Kidney (tissue), 22 donors: ENCODE measurements at places on chromosomes 1 and 21. TPM values are rescaled to one million over a fixed set of nuclear protein-coding genes. Genes with fewer than 3 reads are reported as not detected.

The MTARC2 gene
- 28.6 TPM for total RNA-seq

DNA sequence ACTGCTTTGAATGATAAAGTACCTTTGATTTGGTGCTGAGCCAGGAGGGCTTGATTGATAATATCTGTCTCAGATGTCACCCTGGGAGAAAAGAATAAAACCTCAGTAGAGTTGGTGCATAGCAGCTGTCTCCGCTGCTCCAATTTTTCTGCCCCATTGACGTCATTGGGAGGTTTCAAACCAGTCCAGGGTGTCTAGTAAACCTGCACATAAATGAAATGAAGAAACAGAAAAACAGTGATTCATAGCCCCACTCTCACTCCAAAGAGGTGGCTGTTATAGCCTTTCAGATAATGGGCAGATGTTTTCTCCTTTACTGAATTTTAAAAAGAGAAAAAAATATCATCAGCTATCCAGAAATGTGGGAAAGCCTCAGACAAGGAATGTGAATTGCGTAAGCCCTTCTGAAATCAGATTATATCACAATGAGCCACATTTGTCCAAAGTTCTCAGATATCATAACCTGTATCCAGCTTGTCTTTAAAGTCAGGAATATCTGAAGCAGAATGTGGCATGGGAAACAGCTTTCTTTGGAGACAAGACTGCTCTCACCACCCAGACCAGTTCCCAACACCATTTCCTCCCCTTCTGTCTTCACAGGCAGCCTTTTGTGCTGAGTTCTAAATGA lies 351.3 kb upstream of the SGIP1 start:
- H3K4me3 ChIP-seq: no peak overlapping the region
- DNase-seq: no peak
- H3K36me3 ChIP-seq: no peaks in the 10 kb centered on the region
- H3K27ac ChIP-seq: no peak overlapping the region
- H3K4me1 ChIP-seq: no peaks in the 10 kb centered on the region

The PRAMEF9 gene
- total RNA-seq: not detected

The FAAH gene
- total RNA-seq: 39.3 TPM

- DNase-seq: no peak
- no peaks in the 10 kb centered on the region for H3K27me3 ChIP-seq
These were observed 92.1 kb downstream of the LRRC8C start for GRCh38 chr1:89725011-89725370.

GRCh38 chr1:1996207-1996651 lies 7.4 kb downstream of the CFAP74 start:
- H3K27ac ChIP-seq: no peak overlapping the region
- H3K27me3 ChIP-seq: no peaks in the 10 kb centered on the region
- no peaks in the 10 kb centered on the region for H3K36me3 ChIP-seq

DNA sequence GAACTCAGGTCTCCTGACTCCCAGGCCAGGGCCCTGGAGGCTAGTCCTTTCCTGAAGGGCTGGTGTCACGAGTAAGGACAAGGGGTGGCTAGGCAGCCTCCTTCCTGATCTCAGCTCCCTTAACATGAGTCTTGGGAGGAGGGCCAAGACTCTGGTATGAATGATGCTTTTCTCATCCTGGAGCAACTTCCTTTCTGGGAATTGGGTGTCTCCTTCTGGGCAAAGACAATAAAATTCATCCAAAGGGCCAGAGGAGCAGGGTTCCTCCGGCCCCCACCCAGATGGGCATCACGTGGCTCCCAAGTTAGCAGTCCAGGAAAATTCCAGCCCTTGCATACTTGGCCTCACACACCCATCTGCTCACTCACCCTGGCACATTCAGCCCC lies at the start of gene FAM167B:
FAM167B (plus strand) TSS at position 335 of the 386 bp plus-strand sequence. CDS start 200 bp downstream, outside the sequence.
- H3K27me3 ChIP-seq: no peaks in the 10 kb centered on the region
- no peaks in the 10 kb centered on the region for H3K36me3 ChIP-seq
- peaks cover 9% of the 10 kb centered on the region for H3K4me1 ChIP-seq

- DNase-seq: peak; percentile 88
- H3K4me1 ChIP-seq: peaks cover 3% of the 10 kb centered on the region
- H3K36me3 ChIP-seq: no peaks in the 10 kb centered on the region
- peak overlapping the region; percentile 42 for H3K27ac ChIP-seq
- no peaks in the 10 kb centered on the region for H3K27me3 ChIP-seq
These were observed 105.5 kb downstream of the TOMM20 start for GRCh38 chr1:235022981-235023710.

DNA sequence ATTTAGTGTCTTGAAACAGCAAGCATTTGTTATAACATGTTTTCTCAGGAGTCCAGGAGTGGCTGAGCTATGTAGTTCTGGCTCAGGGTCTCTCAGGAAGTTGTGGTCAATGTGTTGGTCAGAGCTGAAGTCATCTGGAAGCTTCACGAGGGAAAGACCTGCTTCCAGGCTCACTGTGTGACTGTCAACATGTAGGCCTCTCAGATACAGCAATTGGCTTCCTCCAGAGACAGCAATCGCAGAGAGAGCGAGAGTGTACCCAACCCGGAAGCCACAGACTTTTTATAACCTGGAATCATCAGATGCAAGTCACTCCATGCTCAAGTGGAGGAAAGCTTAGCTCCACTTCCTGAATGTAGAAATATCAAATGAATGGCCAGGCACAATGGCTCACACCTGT lies 40.9 kb downstream of the TNFRSF9 start:
- H3K36me3 ChIP-seq: no peaks in the 10 kb centered on the region
- H3K27ac ChIP-seq: no peak overlapping the region
- H3K4me3 ChIP-seq: no peak overlapping the region
- H3K4me1 ChIP-seq: no peaks in the 10 kb centered on the region
- no peak for DNase-seq

DNA sequence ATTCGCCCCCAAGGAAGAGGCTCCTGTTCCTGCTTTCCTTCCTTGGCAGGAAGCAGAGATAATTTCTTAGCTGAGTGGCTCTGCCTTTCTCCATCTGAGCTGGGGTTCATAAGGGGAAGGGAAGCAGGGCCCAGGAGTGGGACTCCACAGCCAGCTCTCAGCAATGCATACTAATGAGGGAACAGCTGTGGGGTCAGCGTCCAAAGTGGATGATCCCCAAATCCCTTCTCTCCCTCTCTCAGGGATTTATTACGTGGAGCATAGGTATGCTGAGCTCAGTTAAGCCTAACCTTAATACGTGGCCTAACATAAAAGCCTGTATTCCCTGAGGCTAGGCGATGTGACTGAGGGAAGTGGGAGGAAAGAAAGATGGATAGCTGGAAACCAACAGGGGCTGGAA lies 87.3 kb upstream of the CTTNBP2NL start:
- H3K27me3 ChIP-seq: no peaks in the 10 kb centered on the region
- DNase-seq: no peak
- no peak overlapping the region for H3K4me3 ChIP-seq
- H3K4me1 ChIP-seq: no peaks in the 10 kb centered on the region
- H3K27ac ChIP-seq: no peak overlapping the region

DNA sequence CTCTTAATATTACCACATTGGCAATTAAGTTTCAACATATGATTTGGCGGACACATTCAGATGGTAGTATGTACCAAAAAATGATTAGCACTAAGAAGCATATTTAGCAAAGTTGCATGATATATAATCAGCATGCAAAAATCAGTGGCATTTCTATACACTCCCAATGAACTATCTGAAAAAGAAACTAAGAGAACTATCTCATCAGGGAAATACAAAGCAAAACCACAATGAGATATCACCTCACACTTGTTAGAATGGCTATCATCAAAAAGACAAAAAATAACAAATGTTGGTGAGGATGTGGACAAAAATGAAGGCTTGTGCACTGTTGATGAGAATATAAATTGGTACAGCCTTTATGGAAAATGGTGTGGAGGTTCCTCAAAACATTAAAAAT lies 31.4 kb upstream of the DENND1B start:
- H3K4me1 ChIP-seq: no peaks in the 10 kb centered on the region
- H3K36me3 ChIP-seq: no peaks in the 10 kb centered on the region
- H3K4me3 ChIP-seq: no peak overlapping the region
- no peak overlapping the region for H3K27ac ChIP-seq

The ZMYM1 gene
- total RNA-seq: 18.9 TPM

- H3K4me1 ChIP-seq: no peaks in the 10 kb centered on the region
- H3K27me3 ChIP-seq: no peaks in the 10 kb centered on the region
- H3K27ac ChIP-seq: no peak overlapping the region
- no peaks in the 10 kb centered on the region for H3K36me3 ChIP-seq
- DNase-seq: no peak
These were observed 1326.5 kb downstream of the PLA2G4A start for GRCh38 chr1:188155261-188155660.

DNA sequence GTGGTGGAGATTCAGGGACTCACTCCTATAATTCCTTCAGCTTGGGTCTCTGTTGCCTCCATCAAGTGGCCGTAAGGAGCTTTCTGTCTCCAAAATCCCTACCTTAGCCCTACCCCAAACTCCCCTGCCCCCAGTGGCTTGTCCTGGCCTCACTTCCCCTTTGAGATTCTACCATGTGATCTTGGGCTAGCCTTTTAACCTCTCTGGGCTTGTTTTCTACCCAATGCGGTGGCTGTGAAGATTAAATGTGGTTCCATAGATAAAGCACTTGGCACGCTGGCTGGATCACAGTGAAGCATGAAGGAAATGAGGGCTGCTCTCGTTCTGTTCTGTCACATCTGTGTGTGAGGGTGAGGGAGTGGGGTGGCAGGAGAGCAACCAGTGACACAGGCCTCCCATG lies 43.6 kb downstream of the FAAH start:
- H3K4me1 ChIP-seq: no peaks in the 10 kb centered on the region
- H3K27ac ChIP-seq: no peak overlapping the region
- no peak overlapping the region for H3K4me3 ChIP-seq
- DNase-seq: no peak
- H3K27me3 ChIP-seq: no peaks in the 10 kb centered on the region
- H3K36me3 ChIP-seq: no peaks in the 10 kb centered on the region

DNA sequence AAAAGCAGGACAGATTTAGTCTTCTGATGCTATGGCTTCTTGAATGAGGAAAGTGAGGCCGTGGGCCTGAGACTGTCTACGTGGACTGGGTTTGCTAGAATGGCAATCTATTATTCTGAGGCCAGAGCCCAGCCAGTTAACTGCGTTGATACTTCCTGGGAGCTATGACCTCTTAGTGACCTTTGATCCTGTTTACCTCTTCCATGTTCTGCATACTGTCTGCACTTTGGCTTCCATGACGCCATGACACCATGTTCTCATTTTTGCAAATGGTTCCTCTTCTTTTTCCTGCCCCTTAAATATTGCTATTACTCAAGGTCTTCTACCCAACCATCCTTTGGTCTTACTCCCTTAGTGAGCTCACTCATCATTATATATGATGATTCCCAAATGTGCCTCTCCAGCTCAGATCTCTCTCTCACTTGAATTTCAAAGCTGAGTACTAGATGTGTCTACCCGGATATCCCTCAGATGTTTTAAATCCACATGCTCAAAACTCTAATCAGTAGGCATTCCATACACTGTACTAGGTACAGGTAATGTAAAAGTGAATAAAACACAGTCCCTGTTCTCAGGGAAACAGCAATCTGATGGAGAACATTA lies 66.1 kb upstream of the ATP1A1 start:
- H3K27me3 ChIP-seq: no peaks in the 10 kb centered on the region
- H3K4me1 ChIP-seq: no peaks in the 10 kb centered on the region
- H3K36me3 ChIP-seq: no peaks in the 10 kb centered on the region
- H3K4me3 ChIP-seq: no peak overlapping the region
- H3K27ac ChIP-seq: no peak overlapping the region

DNA sequence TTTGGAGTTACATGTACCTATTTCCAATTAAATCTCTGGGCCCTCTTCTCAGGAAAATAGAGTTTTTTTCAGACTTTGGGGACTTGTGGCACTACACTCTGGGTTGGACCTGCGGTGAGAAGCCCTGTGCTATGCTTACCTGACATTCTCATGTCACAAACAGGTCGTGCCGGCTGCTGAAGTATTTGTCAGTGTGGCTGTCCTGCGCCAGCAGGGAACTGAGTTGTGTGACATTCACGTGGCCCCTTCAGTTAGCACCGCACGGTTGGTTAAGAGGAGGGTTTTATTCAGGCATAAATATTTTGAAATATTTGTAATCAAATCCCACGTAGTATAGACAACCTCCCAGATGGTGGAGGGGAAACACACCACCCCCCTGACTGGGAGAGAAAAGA lies 6.3 kb upstream of the COL6A2 start:
- H3K4me3 ChIP-seq: no peak overlapping the region
- H3K27me3 ChIP-seq: no peaks in the 10 kb centered on the region
- no peak for DNase-seq
- H3K4me1 ChIP-seq: no peaks in the 10 kb centered on the region
- H3K36me3 ChIP-seq: no peaks in the 10 kb centered on the region
- H3K27ac ChIP-seq: no peak overlapping the region

The BARHL2 gene
- not detected for total RNA-seq

The TTC39A gene
- 70.1 TPM for total RNA-seq

DNA sequence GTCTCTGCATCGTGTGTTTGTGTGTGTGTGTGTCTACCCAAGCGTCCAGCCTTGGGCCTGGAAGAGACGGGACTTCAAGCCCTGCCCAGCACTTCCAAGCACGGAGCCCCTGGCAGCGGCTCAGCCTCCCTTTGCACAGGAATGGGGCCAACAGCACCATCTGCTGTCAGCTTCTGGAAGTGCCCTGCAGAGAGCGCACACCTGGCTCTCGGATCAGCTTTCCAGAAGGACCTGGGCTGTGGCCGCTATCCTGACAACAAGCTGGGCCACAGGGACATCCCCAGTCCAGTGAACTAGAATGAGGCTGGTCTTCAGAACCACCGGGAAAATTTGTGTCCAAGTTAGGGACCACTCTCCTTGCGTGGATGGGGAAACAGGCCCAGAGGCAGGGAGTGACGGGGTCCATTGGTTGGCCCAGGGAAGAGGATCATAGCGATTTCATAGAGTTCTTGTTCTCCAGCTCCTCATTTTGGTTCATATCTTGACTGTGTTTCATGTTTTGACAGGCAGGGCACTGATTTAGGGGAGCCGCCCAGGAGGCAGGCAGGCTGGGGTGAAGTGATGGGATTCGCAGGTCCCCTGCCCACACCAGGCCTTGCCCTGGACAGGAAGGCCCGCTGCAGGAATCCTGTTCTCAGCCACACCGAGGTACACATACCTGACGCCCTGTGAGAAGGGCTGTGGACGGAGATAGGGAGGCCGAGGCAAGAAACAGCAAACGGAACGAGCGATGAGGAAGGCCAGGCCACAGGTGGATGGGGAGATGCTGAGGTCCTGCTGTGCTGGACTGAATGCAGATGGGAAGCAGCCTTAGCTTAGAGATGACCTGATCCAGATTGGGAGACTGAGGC lies 38.4 kb downstream of the TAS1R2 start:
- DNase-seq: peak; percentile 91
- H3K4me1 ChIP-seq: no peaks in the 10 kb centered on the region
- peaks cover 7% of the 10 kb centered on the region for H3K27me3 ChIP-seq
- H3K27ac ChIP-seq: no peak overlapping the region
- no peak overlapping the region for H3K4me3 ChIP-seq
- no peaks in the 10 kb centered on the region for H3K36me3 ChIP-seq
